ENCODE measurements at places on chromosomes 12 and 14.

- H3K36me3 ChIP-seq: no peaks in the 10 kb centered on the region
- H3K27me3 ChIP-seq: no peaks in the 10 kb centered on the region
- no peak overlapping the region for H3K4me3 ChIP-seq
- no peak overlapping the region for H3K27ac ChIP-seq
- no peaks in the 10 kb centered on the region for H3K4me1 ChIP-seq
Measured at GRCh38 chr12:127621366-127621765, 645.6 kb upstream of the TMEM132C start.

DNA sequence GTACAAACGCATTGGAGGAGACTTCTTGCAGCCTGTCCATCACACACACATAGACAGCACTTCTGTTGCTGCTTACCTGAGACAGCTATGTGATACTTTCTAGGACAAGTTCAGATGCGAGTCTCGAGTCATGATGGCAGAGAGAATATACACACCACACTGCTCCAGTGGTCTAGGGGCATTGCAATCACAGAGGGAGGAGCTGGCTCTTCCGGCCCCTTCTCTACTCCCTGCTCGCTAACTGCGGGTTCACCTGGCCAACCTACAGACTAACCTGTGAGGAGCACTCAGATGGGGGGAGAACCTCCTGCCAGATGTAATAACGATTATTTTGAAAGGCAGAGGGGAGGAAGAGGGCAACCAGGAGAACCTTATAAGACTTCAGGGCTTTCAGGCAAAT, 30.7 kb downstream of the EMP1 start:
- peaks cover 55% of the 10 kb centered on the region for H3K27me3 ChIP-seq
- no peaks in the 10 kb centered on the region for H3K36me3 ChIP-seq
- no peak overlapping the region for H3K27ac ChIP-seq
- H3K4me3 ChIP-seq: no peak overlapping the region

- no peaks in the 10 kb centered on the region for H3K4me1 ChIP-seq
- H3K27ac ChIP-seq: no peak overlapping the region
- DNase-seq: no peak
- H3K4me3 ChIP-seq: no peak overlapping the region
Measured at GRCh38 chr12:75933101-75933500, 98.5 kb downstream of the PHLDA1 start.

GRCh38 chr14:93975791-93976476, 436 bp downstream of the ASB2 start:
- peak overlapping the region; percentile 45 for H3K27ac ChIP-seq
- H3K4me1 ChIP-seq: peaks cover 62% of the 10 kb centered on the region
- DNase-seq: no peak
- H3K4me3 ChIP-seq: peak overlapping the region; percentile 60
- H3K36me3 ChIP-seq: peaks cover 9% of the 10 kb centered on the region

DNA sequence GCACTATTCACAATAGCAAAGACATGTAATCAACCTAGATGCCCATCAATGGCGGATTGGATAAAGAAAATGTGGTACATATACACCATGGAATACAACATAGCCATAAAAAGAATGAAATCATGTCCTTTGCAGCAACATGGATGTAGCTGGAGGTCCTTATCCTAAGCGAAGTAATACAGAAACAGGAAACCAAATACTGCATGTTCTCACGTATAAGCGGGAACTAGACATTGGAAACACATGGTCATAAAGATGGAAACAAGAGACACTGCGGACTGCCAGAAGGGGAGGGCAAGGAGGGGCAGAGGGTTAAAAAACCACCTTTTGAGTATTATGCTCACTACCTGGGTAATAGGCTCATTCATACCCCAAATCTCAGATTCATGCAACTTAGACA, 234.1 kb upstream of the PLXNC1 start:
- H3K4me3 ChIP-seq: no peak overlapping the region
- H3K27me3 ChIP-seq: peaks cover 17% of the 10 kb centered on the region
- H3K36me3 ChIP-seq: no peaks in the 10 kb centered on the region
- DNase-seq: no peak

GRCh38 chr14:76701981-76702380, 59.3 kb upstream of the VASH1 start:
- H3K4me1 ChIP-seq: no peaks in the 10 kb centered on the region
- no peak overlapping the region for H3K27ac ChIP-seq
- no peaks in the 10 kb centered on the region for H3K36me3 ChIP-seq
- DNase-seq: no peak
- H3K27me3 ChIP-seq: peaks cover 21% of the 10 kb centered on the region
- no peak overlapping the region for H3K4me3 ChIP-seq

- no peak for DNase-seq
- H3K4me3 ChIP-seq: no peak overlapping the region
- no peaks in the 10 kb centered on the region for H3K27me3 ChIP-seq
- no peak overlapping the region for H3K27ac ChIP-seq
Measured at GRCh38 chr12:53123578-53124351, 20.5 kb downstream of the SOAT2 start.

GRCh38 chr12:123763093-123763492, 992 bp downstream of the DNAH10 start:
- H3K36me3 ChIP-seq: peaks cover 5% of the 10 kb centered on the region
- peak overlapping the region; percentile 59 for H3K4me3 ChIP-seq
- H3K4me1 ChIP-seq: peaks cover 6% of the 10 kb centered on the region
- no peak for DNase-seq
- H3K27me3 ChIP-seq: no peaks in the 10 kb centered on the region
